Suppressor macrophage (primary cell): ENCODE measurements at places on chromosomes 1 and 21.

GRCh38 chr1:11458811-11459275 is 20.1 kb upstream of the DISP3 start:
- no peak for DNase-seq

DNA sequence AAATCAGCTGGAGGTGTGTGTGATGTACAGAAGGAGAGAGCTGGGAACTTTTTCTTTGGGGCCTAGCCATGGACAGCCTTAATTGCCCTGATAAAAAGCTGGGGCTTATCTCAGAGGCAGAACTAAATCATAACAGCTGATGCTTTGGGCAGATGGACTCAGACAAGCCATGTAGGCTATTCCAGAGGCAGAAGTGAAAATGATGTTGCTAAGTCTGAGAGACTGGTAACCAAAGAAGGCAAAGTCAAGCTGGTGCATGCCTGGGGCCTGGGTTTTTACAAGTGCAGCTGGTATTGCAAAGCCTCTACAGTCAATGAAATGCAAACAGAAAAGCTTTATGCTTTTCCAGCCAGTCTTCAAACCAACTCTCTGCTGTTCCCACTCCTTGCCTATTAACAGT is 39.0 kb upstream of the LMX1A start:
- DNase-seq = no peak

DNA sequence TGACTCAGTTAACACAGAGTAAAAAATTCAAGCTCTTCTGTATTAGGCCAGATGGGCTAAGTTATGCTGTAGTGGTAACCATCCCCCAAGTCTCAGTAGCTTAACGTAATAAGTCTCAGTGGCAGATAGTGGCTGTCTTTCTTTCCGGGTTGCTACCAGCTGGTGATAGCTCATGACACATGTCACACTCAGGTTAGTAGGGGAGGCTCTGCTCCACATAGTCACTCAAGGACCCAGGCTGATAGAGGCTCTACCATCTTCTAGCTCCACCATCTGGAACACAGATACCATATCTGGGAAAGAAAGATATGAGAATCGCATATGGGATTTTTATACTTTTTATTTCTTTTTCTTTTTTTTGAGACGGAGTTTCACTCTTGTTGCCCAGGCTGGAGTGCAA is 16.2 kb upstream of the MEF2D start:
- DNase-seq = no peak

- no peak for DNase-seq
These were observed 107.7 kb downstream of the ITSN1 start for GRCh38 chr21:33750017-33750416.

DNA sequence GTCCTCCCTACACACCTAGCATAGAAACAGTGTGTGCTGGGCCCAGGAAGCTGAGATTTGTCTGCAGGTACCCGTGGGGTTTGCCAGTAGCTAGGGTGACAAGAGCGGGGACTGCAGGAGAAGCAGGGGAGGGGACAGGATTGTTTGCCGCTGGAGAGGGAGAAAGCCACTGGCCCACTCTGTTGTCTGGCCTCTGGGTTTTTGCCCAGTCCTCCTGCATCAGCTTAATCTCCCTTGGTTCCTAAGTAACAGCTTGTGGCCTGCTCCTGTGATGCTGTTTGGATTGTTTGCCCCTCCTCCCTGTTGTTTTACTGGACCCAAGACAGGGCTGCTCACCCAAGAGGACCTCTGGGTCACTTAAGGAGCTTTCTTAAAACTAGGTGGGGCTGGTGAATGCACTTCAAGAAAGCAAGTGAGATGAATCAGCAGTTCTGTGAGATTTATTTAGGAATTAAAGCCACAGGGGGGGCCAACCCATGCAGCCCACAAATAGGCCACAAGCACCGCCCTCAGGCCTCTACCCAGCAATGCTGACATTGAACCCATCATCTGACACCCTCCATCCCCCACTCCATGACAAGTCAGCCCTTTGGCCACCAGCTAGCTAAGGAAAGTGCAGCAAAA is 142.8 kb downstream of the ZZZ3 start:
- no peak for DNase-seq

DNA sequence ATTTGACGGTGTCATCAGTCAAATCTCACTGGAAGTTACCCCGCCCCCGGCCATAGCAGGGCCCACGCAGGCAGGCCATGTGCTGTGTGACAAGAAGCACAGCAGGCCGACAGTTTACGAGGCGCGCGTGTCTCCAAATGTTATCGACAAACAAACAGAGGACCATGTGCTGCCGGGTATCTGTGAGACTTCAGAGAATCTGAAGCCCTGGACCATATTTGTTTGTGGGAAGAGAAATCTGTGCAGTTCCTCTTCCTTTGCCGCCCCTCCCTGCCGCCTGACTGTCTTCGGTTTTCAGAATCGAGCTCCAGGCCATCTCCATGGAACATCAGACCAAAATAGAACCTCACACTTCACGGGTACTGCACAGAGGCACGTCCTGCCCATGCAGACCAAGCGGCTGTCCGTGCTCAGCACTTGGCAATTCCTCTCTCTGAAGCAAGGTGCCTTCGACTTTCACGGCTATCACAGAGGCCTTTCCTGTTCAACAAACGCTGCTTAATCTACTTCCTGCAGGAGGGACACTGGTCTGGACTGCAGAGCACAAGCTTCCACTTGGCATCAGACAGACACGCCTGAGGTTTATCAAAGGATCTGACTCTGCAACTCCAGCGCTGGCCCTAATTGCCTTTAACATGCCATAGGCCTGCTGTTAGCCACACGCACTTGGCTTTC is 135.7 kb upstream of the KRTAP19-8 start:
- DNase-seq = peak; percentile 78
